ENCODE measurements at places on chromosomes 13 and 19. TPM values are rescaled to one million over a fixed set of nuclear protein-coding genes. Genes with fewer than 3 reads are reported as not detected.

ATP12A gene
- polyA plus RNA-seq: not detected

ITPKC gene
- 8.7 TPM for polyA plus RNA-seq

- no peak for DNase-seq
These were observed 2.3 kb downstream of the HSD17B14 start for GRCh38 chr19:48833977-48834376.

GRCh38 chr19:18226956-18227780, 930 bp upstream of the PDE4C start:
- no peak for DNase-seq

PRX gene
- 0.68 TPM for polyA plus RNA-seq

ZNF98 gene
- not detected for polyA plus RNA-seq

DNA sequence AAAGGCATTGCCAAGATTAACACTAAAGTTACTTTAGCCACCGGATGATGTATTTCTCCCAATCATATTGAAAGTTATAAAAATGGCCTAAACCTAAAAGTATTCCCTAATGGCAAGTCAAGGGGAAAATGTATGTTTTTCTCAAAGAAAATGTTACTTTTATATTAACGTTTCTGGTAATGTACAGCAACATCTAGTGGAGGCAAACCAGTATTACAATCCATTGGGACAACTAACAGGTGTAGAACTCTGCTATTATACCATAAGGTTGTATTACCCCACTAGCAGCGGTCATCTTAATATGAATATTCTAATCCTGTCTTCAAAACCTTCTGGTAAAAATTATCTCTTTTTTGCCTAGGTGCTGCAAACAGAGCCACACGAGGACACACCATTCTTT, 69.2 kb downstream of the ZNF100 start:
- peak; percentile 44 for DNase-seq

- peak; percentile 80 for DNase-seq
These were observed 9.0 kb downstream of the CAPN12 start for GRCh38 chr19:38735257-38735686.

- peak; percentile 55 for DNase-seq
These were observed 13.1 kb downstream of the AP2A1 start for GRCh38 chr19:49779731-49780555.

- DNase-seq: peak; percentile 84
These were observed 8.8 kb downstream of the GTPBP3 start for GRCh38 chr19:17346109-17346671.

DNA sequence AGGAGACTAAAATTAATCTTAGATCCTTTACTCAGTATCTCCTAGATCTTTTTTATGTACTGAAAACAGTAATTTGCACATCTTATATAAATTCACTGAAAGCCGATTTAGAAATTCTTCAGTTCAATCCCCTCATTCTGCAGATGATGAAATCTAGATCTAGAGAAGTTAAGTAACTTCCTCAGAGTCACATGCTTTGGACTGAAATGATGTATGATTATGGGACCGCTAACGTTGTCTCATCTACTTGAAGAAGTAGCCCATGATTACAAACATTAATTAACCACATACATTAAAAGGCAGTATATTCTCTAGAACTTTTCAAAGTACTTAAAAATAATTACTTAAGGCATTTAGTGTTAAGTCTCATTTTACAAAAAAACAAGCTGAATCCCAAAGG, 37.8 kb downstream of the ELF1 start:
- peak; percentile 71 for DNase-seq

RXFP2 gene
- not detected for polyA plus RNA-seq

- no peak for DNase-seq
These were observed 60.0 kb upstream of the SERP2 start for GRCh38 chr13:44313674-44314073.

KL gene
- not detected for polyA plus RNA-seq

TMPRSS9 gene
- not detected for polyA plus RNA-seq

- peak; percentile 65 for DNase-seq
These were observed at the start of gene GNG8 for GRCh38 chr19:46635920-46636761. Gene GNG8 (minus strand): TSS chr19:46636202. CDS start chr19:46634682, 1,520 bp downstream.

DNA sequence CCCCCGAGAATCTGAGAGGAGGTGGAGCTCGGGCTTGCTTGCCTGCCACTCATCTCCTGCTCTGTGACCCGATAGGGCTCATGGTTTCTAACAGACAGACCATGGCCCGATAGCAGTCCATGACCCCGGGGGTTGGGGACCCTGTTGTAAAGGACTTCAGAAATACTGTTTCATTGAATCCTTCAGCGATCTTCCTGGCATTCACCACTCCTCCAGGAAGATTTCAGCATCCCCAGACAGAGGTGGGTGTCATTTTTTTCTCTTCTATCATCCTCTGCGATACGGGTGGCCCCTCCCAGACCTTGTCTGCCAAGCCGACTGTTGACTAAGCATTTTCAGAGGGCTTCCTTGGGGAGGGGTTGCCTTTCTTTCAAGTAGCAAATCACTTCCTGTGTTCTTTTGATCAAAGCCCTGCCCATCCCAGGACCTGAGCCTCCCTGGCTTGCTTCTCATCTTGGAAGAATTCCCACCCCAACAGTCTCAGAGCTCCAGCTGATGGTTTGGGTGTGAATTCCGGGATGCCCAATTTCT, 1.7 kb downstream of the MYO1F start:
- DNase-seq: no peak

DNA sequence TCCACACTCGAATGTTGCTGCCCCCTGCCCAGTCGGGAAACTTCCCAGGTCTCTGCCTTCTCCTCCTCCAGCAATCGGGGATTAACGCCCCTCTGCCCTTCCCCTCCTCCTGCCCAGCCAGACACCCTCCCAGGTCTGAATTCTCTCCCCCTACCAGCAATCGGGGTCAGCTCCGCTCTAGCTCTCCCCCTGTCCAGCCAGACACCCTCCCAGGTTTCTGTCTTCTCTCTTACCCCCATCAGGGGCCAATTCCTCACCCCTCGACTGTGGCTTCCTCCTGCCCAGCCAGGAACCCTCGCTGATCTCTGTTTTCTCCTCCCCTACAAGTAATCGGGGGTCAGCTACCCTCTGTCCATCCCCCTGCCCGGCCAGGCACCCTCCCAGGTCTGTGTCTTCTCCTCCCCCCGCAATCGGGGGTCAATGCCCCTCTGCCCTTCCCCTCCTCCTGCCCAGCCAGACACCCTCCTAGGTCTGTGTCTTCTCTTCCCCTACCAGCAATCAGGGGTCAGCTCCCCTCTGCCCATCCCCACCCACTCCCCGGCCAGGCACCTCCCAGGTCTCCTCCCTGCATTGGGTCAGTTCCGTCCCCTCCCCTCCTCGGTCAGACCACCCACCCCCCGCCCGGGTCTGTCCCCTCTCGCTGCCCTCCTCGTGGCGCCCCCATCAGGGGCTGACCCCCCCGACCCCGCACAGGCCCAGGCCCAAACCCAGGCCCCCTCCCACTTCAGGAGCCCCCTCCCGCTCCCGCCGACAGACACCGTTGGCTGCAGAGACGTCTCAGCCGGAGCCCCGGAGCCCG, 668 bp downstream of the ZFR2 start:
- no peak for DNase-seq

MCF2L gene
- polyA plus RNA-seq: 3.7 TPM

KIR3DL1 gene
- not detected for polyA plus RNA-seq

All from B cell (primary cell).